AG08395 (cell line): ENCODE measurements at places on chromosomes 11 and 22.

DNA sequence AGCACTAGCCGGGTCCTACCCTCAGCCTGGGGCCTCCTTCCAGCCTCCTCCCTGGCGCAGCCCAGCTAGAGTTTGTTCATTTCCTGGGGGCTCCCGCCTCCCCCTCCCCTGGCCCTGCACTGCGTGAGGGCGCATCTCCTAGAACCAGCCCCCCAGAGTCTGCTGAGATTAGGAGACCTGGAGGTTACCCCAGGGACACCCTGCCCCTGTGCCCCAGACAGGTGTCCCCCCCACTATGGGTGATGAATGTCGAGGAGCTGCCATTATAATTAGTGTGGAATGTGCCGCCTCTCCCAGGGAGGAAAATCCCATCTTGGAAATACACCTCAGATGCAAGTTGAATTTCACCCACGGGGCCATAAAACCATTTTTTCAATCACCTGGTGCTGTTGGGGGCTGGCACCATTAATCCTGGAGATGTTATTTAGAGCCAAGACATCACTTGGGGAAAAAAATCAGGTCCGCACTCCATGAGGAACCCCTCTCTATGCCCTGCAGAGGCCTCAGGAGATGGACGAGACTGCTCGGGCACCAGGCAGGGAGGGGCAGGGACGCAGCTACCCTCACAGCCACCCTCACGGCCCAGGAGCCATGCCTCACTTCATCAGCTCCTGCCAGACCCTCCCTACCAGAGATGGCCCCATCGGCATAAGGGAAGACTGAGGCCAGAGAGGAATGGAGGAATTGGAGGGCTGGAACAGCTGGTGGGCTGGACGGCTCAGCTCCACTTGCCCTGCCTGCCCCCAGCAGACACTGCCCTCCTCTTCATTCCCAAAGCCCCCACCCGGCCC is 197.5 kb downstream of the IGLL1 start:
- no peak for DNase-seq

DNA sequence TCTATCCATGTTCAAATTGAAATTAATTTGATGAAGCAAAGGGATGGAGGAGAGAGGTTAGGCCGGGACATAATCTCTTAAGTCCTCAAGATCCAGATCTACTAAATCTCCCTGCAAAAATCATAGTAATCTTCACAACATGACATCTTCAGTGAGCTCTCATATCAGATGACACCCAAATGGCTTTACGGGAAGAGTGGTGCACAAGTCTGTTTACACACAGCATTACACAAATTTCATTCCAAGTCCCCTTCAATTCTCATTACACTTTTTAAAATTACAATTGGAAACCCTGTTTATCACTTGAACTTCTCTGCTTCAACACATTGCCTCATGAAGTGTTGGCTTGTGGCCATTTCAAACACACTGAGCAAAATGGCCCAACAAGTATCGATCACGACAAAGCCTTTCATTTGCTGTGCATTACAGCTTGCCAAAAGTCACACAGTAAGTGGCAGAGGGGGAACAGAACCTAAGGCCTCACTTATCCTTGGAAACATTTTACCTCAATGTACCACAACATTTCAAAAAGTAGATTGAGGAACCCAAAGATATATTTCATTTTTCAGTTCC is 17.9 kb upstream of the TPH1 start:
- no peak for DNase-seq

DNA sequence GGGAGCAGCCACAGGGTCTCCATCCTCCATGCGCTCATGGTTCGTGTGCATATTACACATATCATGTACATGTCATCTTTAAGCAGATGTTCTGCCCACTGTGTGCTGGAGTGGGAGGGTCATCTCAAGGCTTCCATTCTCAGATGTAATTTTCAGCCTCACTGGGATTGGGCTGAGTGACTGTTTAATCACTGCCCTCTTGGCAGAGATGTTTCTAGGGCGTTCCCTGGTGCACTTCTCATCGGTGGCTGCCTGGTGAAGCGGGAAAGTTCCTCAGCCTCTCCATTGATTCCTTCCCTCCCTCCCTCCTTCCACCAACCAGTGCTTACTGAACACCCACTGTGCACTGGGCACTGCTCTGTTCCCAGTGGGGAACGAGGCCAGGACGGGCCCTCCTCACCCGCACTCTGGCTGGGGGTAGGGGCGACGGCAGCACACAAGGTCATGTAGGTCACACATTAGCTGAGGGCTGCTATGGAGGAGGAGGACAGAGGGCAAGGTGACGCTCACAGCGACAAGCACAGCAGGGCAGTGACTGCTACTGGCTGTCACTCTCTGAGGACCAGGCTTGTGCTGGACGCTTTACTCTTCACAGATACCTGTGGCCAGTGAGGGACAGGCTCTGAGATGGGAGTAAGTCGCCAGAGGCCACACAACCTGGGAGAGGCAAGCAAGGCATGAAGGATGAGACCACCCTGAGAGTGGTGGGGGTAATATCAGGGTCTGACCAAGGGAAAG is 22.9 kb downstream of the GNAZ start:
- DNase-seq = no peak

DNA sequence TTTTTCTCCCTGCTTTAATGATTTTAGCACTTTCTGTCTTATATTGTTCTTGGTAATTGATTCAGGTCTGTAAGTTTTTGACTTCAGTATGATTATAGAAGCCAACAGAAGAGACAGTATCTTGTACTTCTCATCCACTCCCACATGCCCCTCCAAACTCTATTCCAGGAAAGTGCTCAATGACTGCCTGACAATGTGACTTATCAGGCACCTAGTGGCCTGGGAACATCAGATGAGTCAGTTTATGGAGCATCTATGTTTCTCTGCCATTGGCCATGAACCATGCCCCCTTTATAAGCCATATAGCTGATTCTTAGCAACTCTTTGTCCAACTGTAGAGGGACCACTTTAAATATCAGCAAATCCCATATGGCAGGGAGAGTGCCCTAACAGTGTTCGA is 179.2 kb upstream of the MTMR2 start:
- DNase-seq = no peak

DNA sequence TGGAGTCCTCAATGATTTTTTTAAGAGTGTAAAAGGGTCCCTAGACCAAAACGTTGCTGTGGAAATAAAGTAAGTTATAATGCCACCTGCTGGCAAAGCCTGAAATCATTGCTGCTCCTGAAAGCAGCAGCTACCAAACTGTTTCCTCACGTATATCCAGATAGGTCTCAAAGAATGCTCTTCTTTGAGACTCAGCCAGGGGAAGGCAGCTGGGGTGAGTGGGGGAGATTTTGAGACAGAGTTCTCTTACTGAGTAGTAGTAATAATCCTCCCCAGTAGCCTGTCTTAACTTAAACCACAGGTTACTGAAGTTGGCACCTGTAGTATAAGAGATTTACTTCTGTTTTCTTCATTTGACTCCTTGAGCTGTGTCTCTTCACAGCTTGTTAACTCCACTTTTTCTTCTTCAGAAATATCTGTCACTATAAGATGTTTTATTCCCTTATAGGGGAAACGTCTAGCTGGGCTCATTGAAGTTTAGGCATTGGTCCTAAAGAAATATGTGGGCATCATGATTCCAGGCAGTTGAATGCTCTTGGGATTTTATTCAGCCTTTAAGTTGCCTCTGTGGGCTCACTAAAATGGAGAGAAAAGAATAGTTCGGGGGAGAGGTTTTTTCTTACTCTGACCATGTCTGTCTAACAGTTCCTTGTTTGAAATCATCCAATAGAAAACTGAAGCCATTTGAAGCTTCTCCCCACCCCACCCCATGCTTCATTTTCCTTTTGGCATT is 77.9 kb downstream of the BTBD10 start:
- DNase-seq = peak; percentile 58

DNA sequence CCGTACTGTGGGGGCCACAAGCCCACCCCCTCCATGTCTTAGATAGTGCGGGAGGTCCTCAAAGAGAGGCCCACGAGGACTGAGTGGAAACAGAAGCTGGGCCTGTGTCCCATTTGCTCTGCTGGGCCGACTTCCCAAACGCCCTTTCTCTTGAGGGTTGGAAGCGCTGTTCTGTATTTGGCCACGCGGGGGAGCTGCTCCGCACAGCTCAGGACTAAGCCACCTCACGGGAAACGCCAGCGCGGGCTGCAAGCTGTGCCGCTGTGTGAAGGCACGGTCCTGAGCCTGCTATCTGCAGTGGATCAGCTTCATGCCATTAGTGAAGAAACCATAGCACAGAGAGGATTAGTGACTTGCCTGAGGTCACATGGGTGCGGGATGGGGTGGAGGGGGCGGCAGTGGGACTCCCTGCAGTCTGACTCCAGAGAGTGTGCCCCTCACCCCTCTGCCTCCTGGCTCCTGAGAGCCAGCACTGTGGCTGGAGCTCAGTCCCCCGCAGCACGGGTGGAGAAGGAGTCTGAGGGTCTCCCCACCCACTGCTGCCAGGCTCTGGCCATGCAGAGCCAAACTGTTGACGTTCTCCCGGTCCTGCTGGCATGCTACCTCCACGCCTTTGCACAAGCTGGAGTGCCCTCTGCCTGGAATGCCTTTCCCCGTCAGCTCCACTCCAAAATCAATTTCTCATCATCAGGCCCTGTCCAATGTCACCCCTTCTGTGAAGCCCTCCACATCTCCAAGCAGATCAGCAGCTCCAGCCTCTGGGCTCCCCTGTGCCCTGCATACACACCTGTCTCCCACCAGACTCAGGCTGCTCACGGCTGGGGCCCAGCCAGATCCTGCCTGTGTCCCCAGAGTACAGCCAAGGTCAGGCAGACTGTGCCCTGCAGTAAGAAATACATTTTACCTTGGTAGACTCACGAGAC is 51.5 kb upstream of the LRRC32 start:
- DNase-seq = peak; percentile 83

GRCh38 chr11:129929721-129930120 is 34.3 kb upstream of the NFRKB start:
- DNase-seq = no peak

DNA sequence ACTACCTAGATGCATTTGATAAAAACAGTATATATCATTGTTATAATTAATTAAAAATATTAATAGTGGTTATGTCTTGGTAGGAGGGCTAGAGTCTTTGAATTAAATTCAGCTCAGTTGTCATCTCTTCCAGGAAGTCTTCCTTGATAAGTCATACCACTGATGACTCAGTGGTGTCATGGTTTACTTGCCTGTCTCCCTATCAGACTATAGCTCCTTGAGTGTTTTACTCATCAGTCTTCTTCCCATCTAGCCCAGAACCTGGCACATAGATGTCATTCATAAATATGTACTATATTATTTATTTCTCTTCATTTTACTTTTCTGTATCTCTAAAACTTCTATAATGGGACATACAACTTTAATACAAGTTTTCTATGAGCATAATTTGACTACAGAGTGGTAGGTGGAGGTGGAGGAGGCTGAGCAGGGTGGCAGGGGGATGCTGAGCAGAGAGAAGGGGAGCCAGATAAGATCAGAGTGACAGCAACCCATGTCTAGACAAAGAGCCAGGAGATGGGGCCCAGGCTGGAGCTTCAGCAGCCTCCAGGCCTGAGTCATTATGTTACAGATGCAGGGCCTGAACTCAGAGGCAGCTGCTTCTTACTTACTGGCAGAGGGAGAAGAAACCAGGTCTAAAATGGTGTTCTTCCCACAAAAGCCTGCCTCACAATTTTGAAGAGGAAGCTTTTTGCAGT is 82.3 kb upstream of the PHOX2A start:
- peak; percentile 38 for DNase-seq

DNA sequence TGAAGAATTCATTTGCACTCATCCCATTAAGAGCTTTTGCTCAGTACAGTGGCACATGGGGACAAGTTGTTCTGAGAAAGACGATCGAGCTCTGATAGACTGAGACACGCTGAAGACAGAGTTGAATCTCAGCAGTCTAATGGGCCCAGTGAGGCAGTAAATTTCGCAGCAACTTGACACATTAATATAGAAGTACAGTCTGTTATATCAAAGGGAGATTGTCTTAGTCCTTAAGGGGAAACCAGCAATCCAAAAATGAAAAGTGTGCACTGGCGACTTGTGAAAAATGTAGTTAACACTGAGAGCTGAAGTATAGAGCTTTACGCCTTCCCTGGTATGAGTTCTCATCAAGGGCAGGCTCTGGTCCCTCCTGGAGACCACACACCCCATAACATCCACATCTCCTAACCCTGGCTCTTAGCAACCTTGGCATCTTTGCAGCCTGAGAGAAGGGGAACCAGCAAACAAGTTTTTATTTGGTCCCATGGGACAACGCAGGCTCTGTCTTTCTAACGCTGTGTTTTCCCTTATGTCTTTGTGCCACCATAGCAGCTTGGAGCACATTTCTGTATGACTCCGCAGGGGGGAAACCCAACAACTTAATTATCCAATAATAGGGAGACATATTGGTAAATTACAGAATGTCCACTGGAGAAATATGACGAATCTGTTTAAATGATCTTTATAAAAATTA is 952.5 kb downstream of the OPCML start:
- no peak for DNase-seq

- peak; percentile 17 for DNase-seq
Observed at GRCh38 chr11:130001461-130002351, 929 bp downstream of the PRDM10 start.

DNA sequence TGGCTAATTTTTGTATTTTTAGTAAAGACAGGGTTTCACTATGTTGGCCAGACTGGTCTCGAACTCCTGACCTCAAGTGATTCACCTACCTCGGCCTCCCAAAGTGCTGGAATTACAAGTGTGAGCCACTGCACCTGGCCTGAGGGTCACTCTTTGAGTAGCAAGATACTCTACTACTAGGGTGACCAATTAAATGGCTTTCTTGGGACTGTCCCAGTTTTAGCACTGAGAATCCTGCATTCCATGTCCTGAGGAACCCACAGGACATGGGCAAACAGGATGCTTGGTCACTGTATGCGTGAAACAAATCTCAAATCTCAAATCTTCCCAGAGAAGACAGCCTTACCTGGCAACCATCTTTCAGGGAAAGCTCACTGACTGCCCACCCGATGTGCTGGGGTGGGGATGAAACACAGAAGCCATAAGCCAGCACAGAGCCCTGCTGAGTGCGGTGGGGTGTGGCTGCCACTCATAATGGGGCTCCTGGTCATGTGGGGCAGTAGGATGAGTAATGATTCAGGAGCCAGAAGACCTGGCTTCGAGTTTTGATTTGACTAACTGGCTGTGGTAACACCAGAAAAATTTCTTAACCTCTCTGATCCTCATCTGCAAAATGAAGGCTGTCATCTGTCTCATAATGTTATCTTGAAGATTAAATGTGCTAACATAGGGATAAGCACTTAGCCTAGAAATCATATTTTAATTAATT is 11.5 kb downstream of the CLMP start:
- DNase-seq = no peak

- DNase-seq = no peak
Observed at GRCh38 chr11:118009864-118010737, 23.9 kb downstream of the IL10RA start.
